Stimulated activated naive CD4-positive, alpha-beta T cell (primary cell): ENCODE measurements at places on chromosomes 2 and 18.

DNA sequence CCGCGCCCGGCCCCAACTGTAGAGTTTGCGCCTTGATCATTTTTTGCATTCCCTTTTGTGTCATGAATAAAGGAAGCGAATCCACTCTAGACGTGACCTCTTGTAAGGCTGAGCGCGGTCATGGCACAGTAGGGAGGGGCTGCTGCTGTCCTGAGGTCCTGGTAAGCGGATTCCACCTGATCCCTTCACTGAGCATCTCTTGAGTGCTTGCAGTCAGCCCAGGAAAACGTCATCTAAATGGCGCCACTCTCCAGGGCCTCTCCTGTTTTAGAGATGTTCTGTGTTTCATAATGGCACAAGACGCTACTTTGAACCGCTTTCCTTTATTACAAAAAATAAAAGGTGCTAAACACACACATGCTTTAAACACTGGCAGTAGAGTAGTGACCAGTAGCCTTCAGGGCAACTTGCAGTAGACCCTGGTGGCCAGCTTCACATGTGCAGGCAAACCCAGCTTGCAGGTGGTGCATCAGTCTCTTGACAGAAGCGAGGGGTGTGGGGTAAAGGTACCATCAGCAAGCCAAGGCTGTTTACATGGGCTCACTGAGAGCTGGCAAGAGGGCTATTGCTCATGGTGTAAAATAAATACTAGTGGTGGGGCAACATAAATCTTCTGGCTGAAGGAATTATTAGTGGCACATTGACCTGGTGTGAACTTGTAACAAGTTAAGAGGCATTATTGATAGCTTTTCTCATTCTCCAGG is 43.0 kb upstream of the ACKR3 start:
- no peak for DNase-seq

DNA sequence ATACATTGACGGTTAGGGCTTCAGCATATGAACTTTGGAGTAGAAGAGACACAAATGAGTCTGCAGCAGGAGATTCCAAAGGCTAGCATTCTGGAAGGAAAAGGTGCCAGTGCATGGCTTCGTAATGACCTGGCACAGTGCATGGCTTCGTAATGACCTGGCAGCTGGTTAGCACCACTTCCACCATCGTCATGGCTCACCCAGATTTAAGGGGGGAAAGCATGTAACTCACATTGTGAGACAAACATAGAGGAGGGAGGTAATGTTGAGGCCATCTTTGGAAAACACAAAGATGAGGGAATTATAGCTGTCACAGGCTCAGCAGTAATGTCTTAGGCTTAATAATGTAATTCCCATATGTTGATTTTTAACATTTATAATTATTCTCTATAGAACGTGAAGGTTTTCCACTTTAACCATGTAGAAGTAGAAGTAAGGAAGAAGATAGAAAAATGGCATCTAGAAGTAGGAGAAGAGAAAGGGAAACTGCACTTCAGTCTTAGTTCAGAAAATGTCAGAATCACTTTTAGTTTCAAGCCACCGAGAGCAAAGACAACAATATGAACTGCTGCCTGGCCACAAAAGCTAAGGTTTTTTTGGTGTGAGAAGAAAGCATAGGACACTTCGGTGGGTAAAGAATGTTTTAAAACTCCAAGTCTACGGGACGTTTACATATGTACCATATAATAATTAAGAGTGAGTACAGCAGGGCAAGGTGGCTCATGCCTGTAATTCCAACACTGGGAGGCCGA is 6.8 kb upstream of the STK25 start:
- DNase-seq, result no peak

DNA sequence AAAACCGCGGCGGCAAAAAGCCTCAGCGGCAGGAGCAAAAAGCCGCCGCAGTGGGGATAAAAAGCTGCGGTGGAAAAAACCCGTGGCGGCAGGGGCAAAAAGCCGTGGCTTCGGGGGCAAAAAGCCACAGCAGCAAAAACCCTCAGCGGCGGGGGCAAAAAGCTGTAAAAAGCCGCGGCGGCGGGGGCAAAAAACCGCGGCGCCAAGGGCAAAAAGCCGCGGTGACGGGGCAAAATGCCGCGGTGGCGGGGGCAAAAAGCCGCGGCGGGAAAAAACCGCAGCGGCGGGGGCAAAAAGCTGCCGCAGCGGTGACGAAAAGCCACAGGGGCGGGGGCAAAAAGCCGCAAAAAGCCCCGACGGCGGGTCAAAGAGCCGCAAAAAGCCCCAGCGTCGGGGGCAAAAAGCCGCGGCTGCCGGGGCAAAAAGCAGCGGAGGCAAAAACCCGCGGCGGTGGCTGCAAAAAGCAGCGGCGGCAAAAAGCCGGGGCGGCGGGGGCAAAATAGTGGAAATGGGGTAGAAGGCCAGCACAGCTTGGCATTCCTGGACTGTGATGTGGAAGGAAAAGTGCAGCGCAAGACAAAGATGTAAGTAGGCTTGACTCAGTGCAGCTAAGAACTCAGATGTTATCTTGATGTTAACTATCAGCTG is 151.8 kb downstream of the ANKRD30BL start:
- no peak for DNase-seq

GRCh38 chr18:66895631-66896030 is 291.7 kb upstream of the CDH19 start:
- DNase-seq, result no peak

DNA sequence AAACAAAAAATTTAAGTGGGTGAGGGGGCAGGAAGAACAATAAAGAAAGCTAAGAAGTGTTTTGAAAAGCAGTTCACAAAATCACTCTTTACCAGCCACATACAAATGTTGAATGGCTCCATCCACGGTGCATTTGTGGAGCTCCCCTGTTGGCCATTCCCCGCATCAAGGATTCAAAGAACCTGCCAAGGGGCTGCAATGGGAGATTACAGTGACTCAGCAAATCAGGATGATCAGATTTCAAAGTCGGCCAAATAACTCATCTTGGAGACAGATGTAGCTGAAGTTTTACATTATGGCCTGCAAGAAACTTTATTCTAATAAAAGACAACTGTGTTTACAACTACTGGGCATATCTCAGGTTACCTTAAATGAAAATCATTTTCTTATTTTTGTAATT is 26.9 kb downstream of the COL4A3 start:
- no peak for DNase-seq

GRCh38 chr18:33745871-33746545 is 168.0 kb downstream of the ASXL3 start:
- DNase-seq, result no peak

DNA sequence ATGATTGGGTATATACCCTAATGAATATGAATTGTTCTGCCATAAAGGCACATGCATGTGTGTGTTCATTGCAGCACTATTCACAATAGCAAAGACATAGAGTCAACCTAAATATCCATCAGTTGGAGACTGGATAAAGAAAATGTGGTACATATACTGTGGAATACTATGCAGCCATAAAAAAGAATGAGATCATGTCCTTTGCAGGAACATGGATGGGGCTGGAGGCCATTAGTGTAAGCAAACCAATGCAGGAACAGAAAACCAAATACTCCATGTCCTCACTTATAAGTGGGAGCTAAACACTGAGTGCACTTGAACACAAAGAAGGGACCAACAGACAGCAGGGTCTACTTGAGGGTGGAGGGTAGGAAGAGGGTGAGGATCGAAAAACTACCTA is 43.2 kb downstream of the TTC39C start:
- no peak for DNase-seq

DNA sequence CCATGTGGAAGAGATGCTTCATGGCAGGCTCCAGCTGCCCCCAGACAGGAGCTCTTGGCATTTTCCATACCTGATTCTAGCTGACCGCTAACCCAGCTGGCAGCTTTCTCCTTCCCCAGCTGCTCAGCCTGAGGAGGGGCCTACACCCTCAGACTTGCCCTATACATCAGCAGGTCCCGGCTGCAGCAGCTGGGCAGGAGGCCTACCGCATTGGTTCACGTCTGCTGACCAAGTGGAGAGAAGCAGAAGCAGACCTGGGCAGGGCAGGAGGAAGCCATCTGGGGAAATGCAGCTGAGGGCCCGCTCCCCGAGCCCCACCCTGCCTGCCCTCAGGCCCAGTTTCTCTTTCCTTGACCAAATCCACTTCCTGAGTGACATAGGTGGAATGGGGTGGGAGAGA is 50.7 kb downstream of the LBH start:
- no peak for DNase-seq

GRCh38 chr2:120632796-120633646 is 102.6 kb upstream of the GLI2 start:
- no peak for DNase-seq

DNA sequence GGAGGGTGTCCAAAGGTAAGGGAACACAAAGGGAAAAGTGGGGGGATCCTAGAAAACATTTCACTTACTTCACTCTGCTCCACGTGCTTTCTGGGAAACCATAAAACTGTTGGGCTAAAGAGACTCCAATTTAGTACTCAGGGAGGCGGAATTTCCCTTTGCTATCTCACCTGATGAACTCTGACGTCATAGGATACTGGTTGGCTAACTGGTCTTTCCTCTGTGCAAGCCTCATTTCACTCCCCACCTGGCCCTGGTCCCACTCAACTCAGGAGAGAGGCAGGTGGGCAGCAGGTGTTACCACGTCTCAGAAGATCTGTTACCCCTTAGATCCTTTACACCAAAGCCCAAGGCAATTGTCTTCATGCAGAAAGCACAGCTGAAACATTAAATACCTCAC is 51.8 kb upstream of the PMAIP1 start:
- DNase-seq, result no peak

DNA sequence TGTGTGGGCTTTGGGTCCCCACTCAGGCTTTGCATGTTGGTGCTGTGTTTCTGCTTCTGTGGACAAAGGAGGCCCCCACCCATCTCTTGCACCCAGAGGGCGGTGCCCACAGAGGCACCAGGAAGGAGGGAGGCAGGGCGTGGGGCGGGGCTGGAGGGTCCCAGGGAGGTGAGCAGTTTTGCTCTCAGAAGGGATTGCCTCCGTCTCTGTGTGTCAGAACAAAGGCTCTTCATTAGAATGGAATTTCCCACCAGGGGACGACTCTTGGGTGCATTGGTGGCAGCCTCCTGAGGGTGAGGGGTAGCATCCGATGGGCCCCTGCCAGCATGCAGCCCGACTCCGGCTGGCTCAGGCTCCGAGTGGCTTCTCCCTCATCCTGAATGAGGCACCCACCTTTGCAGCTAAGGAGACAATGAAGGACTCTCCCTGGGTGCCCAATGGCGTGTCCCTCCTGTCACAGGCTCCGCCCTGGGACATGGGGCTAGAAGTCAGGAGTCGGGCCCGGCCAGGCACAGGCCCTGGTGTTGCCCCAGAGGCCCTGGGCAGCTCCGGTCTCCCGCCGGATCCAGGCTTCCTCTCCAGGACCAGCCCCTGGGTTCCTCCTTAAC is 7.0 kb upstream of the ERFE start:
- no peak for DNase-seq

DNA sequence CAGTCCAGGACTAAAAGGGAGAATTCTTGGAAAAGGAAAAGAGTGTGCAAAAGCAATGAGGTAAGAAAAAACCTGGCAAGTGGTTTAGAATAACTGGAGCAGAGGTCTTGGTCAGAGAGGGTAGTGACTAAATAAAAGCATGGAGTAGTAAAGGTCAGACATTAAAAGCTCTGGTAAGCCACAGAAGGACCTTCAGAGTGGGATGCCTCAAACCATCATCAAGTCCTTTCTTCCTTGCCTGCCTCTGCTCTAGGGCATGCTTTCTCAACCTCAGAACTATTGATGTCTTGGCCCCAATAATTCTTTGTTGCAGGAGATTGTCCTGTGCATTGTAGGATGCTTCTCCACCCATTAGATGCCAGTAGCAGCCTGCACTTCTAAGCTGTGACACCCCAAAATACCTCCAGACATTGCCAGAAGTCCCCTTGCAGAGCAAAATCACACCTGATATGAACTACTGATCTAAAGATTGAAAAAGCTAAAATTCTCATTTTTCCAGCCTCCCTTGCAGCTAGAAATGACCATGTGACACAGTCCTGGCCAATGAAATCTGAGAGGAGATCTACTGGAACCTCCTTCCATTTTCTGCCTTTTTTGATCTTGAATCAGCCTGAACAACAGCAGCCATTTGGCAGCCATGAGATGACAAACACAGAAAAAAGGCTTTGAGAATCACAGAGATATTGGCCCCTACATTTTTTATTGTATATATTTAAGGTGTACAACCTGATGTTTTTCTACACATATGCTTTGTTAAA is 48.1 kb downstream of the EVA1A start:
- DNase-seq, result no peak
